Smooth muscle cell of the brain vasculature (primary cell): ENCODE measurements at places on chromosomes 4 and X.
A peak's percentile ranks its signal among the peaks of the same experiment; 100 is the strongest.

DNA sequence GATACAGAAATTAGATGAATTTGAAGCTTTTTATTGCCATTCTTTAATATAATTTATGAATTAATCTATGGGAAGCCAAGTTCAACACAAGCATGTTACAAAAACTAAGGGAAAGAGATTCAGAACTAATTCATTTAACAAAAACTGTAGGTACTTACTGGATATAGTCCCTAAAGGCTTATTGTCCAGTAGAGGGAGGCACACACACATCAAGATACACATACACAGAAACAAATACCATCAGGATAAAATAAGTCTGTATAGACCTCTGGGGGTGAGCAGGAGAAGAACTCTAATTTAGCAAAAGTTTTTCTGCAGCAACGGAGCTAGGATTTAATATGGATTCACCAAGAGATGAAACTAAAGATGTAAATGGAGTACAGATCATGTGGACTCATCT, 83.0 kb upstream of the IL13RA1 start:
- no peak for DNase-seq

DNA sequence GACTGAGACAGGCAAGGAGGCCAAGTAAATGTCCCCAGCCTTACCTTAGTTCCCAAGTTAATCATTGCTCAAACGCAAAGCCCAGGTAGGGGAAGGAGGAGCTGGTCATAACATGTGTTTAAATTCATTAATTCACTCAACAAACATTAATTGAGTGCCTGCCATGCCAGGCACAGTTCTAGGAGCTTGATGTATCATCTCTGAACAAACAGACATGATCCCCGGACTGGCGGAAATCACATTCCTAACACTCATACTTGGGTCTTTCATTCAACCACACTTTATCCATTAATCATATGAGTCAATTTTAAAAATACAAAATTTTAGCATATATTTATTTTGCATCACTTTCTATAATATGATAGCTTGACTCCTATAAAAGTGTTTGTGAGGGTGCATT, 335.3 kb upstream of the NOCT start:
- no peak for DNase-seq

DNA sequence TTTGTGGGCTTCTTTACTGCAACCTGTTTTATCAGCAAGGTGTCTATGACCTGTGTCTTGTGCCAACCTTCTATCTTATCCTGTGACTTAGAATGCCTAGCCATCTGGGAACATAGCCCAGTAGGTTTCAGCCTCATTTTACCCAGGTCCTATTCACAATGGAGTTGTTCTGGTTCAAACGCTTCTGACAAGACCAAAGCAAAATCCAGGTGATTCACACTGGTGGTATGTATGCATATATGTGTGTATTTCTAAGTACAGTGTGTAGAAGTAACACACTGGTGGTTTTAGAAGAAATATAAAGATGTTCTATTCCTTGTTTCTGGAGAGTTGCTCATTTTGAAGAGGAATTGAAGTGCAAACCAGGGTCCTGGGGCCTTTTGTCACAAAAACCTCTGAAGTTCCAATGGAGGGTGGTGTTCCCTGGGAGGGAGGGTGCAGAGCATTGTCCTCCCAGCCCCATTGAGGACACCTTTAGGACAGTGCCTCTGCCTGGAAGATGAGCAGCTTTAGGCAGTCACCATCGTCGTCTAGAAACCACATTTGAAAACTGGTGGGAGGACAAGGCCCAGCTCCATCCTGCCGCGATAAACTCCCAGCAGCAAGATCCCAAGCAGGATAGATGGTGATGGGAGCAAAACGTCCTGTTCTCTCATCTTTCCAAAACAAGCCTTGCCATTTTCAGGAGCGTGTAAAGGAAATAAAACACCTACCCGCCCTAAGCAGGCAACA, 191.4 kb downstream of the TSPAN5 start:
- no peak for DNase-seq

- DNase-seq: no peak
Measured at GRCh38 chrX:21373001-21373400, 1.2 kb upstream of the CNKSR2 start.

- peak; percentile 24 for DNase-seq
Measured at GRCh38 chr4:187227907-187228704, 504.4 kb upstream of the FAT1 start.

DNA sequence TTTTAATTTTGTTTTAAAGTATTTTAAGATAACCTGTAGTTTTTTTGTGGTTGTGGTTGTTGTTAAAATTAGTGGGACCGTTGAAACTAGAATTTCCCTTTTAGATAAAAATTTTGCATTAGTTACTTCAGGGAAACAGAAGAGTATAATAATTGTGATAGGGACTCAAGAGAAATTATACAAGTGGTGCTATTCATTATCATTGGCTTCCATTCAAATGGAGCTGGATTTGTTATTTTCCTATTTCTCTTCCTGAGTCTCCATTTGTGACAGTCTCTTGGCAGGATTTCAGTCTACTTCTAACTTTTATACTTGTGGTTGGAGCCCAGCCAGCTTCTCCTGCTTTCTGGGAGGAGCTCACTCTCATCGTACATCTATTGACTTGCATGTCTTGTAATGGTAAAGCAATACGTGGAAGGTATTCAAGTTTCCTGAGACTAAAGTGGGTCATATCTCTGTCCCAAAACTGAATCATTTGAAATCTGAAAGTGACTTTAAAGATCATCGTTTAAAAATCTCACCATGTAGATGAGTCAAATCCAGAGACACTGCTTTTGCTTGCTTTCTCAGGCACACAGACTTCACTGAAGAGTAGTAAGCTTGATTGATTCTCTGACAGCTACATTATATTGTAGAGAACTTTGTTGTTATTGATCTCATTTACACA, 155.8 kb downstream of the RPA4 start:
- DNase-seq: no peak

- DNase-seq: no peak
Measured at GRCh38 chr4:36348403-36348938, 67.1 kb downstream of the DTHD1 start.

DNA sequence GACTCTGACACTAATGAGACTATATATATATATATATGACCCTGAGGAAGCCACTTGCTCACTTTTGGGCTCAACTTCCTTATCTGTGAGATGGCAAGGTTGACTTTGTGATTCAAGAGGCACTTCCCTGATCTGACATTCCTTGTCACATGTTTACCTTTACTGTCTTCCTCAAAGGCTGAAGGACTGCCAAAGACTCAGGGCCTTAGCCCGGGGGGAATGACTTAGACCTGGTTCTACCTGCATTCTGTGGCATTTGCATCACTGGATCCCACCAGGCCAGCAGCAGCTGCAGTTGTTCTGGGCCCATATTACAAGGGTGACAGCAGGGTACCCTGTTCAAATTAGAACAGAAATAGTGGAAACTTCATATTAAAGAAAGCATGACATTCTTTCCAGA, 3.1 kb upstream of the HS6ST2 start:
- no peak for DNase-seq

DNA sequence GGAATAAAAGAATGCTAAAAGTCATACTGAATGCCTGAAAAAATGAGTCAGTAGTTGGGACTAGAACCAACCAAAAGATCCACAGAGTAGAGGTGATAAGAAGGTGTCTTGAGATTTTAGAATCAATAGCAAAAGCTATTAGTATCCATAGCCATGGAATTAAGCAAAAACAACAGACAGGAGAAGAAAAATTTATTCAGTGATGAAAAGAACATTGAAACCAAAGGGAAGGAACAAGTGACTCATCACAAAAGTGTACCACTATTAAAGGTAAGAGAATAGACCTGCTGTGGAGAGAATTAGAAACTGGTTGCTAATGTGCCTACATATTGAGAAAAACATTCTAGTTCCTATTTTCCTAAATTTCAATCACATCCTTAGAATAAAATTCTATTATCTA, 182.0 kb upstream of the NEIL3 start:
- DNase-seq: no peak

GRCh38 chrX:95893636-95894035, 791.0 kb upstream of the DIAPH2 start:
- no peak for DNase-seq

- no peak for DNase-seq
Measured at GRCh38 chr4:41327770-41328169, 71.0 kb downstream of the UCHL1 start.

DNA sequence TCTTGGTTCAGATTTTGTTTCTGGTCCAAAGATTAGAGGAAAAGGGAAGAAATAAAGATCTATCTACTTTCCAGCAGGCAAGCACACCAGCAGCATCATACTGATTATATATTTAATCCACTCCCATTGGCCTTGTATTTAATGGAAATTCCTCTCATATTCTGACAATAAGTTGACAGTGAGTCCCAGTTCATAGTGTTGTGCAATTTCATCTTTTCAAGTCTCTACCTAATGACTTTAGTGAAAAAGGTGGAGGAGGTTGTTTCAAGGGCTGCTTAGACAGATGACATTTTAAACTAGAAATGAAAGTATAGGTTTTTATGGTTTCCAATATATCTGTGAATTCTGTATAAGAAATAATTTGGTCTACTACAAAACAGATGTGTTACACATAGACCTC, 298.6 kb downstream of the PABPC4L start:
- DNase-seq: no peak

- no peak for DNase-seq
Measured at GRCh38 chrX:80246271-80246670, 174.0 kb upstream of the TENT5D start.

GRCh38 chrX:27599928-27600327, 9.8 kb downstream of the DCAF8L2 start:
- no peak for DNase-seq

GRCh38 chrX:8349816-8350544, 114.7 kb upstream of the VCX3B start:
- DNase-seq: no peak

DNA sequence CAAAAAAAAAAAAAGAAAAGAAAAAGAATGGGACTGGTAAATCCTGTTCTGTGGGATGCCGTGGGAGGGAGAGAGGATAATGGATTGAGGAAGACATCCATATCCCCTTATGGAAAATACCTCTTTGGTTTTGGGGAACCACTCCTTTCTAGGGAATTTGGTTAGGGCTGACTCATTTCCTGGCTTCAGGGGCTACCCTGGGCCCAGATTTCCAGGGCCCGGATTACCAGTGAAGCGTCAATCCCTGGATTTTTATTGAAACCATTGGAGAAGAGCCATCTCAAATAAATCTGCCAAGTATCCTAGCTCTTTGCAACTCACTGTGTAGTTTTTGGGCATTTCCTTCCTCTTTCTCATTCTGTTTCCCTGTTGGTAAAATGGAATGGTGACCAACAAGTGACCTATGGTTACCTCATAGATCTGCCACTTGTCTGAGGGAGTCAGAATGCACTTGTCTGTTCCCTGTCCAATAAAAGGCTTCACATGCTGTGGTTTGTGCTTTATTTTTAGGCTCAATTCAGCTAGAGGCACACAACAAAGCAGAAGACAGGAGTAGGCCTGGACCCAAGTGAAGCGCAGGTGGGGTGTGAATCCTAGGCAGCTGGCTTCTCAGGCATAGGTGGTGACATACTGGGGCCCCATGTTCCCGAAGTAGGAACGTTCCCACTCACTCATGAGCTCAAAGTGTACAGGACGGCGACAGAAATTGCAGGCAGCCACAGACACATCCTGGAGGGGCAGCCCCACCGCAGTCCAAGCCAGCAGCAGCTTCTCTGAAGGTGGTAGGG, 8.6 kb downstream of the APEX2 start:
- DNase-seq: no peak

DNA sequence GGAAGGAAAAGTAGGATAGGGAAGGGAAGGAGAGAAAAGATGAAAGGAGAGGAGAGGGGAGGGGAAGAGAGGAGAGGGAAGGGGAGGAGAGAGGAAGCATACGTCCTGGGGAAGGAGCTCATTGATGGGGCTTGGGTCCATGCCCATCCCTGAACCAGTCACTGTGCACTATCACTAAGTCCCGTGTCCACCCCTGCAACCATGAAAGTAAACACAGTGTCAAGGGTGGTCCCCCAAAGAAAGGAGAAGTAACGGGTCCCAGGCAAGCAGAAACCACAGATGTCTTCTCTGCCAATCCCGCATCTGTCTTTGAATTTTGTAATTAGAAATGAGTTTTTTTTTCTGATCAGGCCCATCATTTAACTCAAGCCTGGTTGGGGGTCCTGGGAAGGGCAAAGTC, 55.2 kb downstream of the LGI2 start:
- no peak for DNase-seq

DNA sequence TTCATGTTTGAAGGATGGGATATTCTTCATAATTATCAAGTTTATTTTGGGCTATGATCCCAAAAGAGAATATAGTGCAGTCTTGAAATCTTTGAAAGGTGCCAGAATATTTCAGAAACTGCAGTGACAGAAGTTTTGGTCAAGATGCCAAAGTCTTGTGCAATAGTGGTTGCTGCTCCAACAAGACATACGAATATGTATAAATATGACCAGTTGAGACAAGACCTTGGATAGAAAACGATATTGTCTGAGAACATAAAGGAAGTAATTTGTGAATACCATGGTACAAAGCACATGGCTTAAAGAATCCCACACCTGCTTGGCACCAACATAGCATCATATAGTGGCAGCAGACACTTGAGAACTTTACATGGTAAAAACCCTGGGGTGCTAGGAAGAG, 48.6 kb upstream of the AMELX start:
- DNase-seq: no peak

GRCh38 chrX:31209005-31209628, 137.3 kb upstream of the FTHL17 start:
- no peak for DNase-seq

GRCh38 chrX:68420559-68420958, 12.7 kb downstream of the OPHN1 start:
- no peak for DNase-seq

- no peak for DNase-seq
Measured at GRCh38 chr4:45438047-45438446, 685.8 kb downstream of the GABRG1 start.

- DNase-seq: no peak
Measured at GRCh38 chr4:1826531-1827350, 29.2 kb downstream of the LETM1 start.

- no peak for DNase-seq
Measured at GRCh38 chr4:139622901-139623381, 42.7 kb upstream of the MGST2 start.

DNA sequence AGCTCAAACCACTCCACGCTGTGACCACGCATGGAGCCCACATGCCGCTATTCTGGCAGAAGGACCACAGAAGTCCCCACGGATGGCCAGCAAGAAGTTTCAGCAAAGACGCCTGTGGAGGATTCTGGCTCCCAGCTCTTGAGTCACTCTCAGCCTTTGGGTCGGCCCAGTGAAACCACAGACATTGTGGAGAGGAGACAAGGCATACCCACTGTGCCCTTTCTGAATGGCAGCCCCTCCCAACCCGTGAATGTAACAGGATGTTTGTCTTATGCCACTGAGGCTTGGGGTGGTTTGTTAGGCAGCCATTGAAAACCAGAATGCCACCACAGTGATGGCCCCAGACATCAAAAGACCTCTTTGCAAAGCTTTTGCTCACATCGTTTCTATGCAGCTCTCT, 42.7 kb downstream of the ABLIM2 start:
- no peak for DNase-seq

- DNase-seq: no peak
Measured at GRCh38 chr4:140718241-140718952, 37.8 kb downstream of the TBC1D9 start.

GRCh38 chr4:105147553-105148161, 981 bp downstream of the TET2 start:
- no peak for DNase-seq
